Cerebellum (tissue), 4 donors: ENCODE measurements at places on chromosomes 3 and 15.

DNA sequence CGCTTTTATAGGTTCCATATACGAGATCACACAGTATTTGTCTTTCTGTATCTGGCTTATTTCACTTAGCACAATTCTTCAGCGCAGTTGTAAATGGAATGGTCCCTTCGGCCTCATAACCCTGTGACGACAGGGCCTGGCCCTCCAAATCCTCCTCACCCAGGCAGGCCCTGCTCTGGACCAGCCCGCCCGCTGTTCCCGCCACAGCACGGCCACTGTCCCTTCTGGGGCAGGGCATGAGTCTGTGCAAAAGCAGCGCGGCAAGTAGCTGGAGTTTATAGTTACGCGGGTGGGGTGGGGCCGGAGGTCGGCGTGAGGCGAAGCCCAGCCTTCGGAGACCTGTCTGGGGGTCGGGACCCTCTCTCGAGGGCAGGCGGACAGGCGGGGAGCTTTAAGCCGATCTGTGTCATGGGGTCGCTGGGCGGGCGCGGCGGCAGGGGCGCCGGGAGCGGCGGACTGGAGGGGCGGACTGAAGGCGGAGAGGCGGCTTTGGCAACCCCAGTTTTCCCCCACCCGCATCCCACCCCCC, 543 bp downstream of the ARPIN start:
- peak; percentile 49 for DNase-seq

DNA sequence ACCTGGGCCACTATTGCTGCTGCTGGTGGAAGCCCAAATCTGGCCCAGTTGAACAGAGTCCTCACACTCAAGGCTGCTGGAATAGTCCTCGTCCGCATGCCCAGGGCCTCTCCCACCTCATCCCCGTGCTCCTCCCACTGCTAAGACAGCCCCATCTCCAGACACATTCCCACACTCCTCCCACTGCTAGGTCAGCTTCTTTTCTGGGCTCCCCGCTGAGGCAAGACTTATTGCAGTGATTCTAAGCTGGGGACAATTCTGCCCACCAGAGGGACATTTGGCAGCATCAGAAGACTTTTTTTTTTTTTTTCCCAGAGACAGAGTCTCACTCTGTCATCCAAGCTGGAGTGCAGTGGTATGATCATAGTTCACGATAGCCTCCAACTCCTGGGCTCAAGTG, 35.1 kb downstream of the POC1A start:
- no peak for DNase-seq

DNA sequence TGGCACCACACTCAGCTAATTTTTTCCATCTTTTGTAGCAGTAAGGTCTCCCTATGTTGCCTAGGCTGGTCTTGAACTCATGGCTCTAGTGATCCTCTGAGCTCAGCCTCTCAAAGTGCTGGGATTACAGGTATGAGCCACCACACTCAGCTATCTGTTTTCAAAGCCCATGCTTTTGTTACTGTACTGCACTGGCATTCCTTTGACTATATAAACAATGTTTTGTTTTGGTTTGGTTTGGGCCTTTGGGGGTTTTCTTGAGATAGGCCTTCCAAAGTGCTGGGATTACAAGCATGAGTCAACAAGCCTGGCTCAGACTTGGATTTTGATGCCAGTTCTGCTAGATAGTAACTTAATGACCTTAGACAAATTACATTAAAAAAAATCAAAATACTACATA, 89.7 kb upstream of the GK5 start:
- DNase-seq: no peak

DNA sequence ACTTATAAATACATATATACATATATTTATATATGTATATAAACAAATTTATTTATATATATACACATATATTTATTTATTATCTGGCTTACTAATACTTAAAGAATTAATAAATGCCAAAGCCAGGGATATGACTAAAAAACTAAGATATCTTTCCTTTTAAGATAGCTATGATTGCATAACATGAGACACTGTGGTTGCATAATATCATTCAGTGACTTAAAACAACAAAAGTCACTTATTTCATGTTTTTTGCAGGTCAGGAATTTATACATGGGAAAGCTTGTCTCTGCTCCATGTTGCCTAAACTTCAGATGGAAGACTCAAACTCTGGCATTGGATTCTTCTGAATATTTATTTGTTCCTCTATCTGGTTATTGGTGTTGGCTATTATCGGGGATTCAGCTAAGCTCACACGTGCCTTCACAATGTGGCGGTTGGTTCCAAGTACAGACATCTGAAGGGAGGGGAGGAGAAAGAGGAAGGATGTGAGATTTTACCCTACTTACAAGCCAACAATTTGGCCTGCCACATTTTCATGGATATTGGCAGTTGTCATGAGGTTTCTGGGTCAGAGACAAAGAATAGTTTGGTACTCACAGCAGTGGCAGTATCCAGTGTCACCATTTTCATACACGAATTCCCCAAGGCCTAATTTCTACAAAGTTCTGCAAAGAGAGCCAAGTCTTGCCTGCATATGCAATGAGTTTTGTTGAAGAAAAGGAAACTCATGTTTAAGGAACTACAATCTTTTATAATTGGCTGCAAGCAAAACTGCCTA, 381.6 kb downstream of the EPHA3 start:
- DNase-seq: no peak
